ENCODE measurements at places on chromosomes 6 and 20.
A peak's percentile ranks its signal among the peaks of the same experiment; 100 is the strongest.

GRCh38 chr6:1971612-1972011 lies 273.8 kb downstream of the GMDS start:
- no peak for DNase-seq

DNA sequence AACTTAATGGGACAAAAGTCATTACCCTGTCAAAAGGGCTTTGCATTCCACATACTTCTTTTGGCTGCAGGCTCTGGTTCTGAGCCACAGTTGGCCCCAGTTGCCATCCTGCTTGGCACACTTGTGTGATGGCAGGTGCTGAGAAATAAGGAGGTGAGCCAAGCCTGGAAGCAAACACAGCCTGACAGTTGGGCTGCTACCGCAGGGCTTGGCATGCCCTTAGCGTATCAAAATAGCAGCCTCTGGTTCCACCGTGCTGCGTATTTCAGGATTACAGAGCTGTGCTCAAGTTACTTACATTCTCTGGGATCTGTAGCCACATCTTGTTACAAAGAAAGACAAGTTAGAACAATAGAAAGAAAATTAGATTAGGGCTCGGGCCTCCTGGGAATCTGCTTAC lies 11.1 kb downstream of the MTHFD1L start:
- no peak for DNase-seq

- no peak for DNase-seq
Observed at GRCh38 chr20:62591591-62591990, 50.7 kb upstream of the SLCO4A1 start.

DNA sequence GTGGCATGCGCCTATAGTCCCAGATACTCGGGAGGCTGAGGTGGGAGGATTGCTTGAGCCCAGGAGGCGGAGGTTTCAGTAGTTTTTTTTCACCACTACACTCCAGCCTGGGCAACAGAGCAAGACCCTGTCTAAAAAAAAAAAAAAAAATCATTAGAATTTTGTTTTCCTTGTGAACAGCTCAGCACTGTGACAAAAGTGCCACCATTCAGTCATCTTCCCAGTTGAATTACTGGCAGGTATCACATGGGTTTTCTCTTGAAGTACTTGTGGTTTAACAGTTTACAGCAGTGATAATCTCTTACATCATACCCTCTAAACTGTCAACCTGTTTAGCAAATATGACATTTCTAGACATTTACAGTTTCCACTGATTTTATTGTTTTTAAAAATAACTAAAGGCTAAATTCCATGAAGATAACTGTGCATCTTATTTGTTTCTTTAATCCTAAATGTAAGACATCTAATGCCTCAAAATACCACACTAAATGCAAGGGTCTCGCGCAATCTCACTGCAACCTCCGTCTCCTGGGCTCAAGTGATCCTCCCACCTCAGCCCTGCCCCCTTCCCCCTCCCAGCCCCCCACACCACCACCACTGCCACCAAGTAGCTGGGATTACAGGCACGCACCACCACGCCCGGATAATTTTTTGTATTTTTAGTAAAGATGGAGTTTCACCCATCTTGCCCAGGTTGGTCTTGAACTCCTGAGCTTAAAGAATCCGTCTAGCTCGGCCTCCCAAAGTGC lies 7.0 kb downstream of the TRPC4AP start:
- no peak for DNase-seq

GRCh38 chr20:38321959-38322598 lies 18.1 kb downstream of the BPI start:
- DNase-seq = peak; percentile 49
